ENCODE measurements at places on chromosomes 5 and 9.

- DNase-seq = no peak
Observed at GRCh38 chr9:19358701-19359100, 21.3 kb downstream of the RPS6 start.

- DNase-seq = no peak
Observed at GRCh38 chr5:166045961-166046360, 2245.5 kb upstream of the WWC1 start.

GRCh38 chr5:169416583-169417196 lies 115.8 kb upstream of the SLIT3 start:
- DNase-seq = no peak

DNA sequence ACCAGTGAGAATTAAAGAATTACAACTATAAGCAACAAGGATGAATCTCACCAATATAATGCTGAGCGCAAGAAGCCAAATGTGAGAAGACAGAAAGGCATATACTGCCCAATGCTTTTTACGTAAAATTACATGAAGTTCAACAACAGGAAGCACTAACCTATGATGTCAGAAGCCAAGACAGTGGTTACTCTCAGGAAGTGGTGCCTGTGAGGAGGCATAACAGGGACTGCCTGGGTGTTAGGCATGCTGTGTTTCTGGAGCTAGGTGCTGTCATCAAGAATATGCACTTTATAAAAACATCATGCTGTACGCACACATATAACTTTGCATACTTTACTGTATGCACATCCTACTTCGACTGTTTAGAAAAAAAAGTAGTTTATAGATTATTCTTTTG lies 30.1 kb downstream of the FRMD3 start:
- DNase-seq = no peak
